Activated T-helper 1 cell treated with anti-CD3 and anti-CD28 coated beads, Interleukin-2, amount 50 U/mL, for 16 hours (primary cell): ENCODE measurements at places on chromosomes 5 and 9.

- no peak for DNase-seq
Measured at GRCh38 chr9:106156465-106156864, 462.1 kb downstream of the TMEM38B start.

DNA sequence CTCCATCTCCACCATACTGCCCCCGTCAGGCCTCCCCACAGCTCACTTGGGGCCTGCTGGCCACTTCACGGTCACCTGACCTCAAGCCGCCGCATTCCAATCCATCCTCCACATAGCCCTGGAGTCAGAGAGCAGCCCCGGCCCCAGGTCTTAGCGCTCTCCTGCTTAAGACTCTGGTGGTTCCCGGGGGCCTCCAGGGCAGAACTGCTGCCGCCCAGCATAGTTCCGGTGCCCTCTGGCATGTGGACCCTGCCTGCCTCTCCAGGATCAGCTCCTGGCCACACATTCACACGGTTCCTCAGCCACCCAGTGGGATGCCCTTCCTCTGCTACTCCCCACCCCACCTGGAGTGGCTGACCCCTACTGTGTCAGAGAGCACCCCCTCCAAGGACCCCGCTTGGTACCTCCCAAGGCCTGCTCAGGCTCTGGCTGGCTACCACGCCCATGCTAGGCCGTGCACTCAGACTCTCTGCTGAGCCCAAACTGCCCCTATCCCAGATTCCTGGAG is 8.7 kb downstream of the PHYKPL start:
- no peak for DNase-seq

GRCh38 chr5:10301842-10302610 is 5.7 kb downstream of the CMBL start:
- DNase-seq: no peak

DNA sequence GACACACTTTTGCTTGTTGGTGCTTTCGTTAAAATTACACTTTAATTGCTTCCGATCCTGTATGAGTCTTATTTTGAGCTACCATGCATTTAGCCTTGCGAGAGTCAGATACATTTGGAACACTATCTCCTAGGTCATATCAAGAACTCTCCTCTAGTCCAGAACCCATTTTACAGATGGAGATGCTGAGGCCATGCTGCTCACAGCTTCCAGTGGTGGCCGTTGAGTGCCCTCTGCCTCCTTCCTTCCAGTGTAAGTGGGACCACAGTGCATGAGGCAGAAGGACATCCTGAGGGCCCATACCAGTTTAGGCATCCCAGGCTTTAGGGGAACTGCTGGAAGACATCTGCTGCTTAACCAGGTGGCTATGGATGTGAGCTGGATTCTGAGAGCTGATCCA is 6.9 kb downstream of the CCNI2 start:
- DNase-seq: no peak

GRCh38 chr5:42495914-42496313 is 72.7 kb downstream of the GHR start:
- DNase-seq: no peak
